ENCODE measurements at places on chromosomes 1 and 21. TPM values are rescaled to one million over a fixed set of nuclear protein-coding genes. Genes with fewer than 3 reads are reported as not detected.

- DNase-seq = no peak
Observed at GRCh38 chr1:179030130-179030529, 4.4 kb downstream of the FAM20B start.

- no peak for DNase-seq
Observed at GRCh38 chr1:112063781-112064728, 74.6 kb upstream of the KCND3 start.

DNA sequence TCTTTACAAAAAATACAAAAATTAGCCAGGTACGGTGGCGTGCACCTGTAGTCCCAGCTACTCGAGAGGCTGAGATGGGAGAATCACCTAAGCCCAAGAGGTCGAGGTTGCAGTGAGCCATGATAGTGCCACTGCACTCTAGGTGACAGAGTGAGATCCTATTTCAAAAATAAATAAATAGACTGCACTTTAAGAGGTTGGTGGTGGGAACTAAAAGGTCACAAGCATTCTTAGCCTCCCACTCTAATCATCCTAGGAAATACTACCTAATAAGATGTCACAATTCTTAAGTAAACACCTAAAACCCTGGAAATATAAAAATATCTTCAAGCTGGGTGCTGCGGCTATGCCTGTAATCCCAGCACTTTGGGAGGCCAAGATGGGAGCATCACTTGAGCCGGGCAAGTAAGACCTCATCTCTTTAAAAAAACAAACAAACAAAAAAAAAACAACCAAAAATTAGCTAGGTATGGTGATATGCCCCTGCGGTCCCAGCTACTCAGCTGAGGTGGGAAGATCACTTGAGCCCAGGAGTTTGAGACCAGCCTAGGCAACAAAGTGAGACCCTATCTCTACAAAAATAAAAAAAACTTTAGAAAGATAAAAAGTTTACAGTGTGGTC lies 4.1 kb downstream of the DCAF8 start:
- no peak for DNase-seq

GRCh38 chr1:231416901-231417300 lies 5.2 kb downstream of the EGLN1 start:
- no peak for DNase-seq

GRCh38 chr1:76759950-76760349 lies 107.3 kb upstream of the ST6GALNAC5 start:
- DNase-seq = no peak

DNA sequence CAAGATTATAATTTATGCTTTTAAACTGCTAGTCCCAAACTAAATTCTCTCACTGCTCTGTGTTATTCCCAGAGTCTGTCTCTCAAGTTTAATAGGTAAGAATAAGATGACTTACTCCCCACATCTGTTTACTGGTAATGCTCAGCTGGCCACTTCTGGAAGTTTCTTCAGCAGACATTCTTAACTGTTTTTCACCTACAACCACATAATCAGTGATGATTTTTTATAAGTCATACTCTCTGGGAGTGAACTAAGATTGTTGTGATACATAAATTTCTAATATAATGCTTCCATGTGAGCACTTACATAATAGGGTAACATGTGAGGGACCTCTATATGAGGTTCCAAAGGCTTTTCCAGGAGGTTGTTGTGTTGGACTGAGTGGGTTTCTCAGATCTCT lies 8.7 kb downstream of the SLAMF7 start:
- DNase-seq = no peak

DNA sequence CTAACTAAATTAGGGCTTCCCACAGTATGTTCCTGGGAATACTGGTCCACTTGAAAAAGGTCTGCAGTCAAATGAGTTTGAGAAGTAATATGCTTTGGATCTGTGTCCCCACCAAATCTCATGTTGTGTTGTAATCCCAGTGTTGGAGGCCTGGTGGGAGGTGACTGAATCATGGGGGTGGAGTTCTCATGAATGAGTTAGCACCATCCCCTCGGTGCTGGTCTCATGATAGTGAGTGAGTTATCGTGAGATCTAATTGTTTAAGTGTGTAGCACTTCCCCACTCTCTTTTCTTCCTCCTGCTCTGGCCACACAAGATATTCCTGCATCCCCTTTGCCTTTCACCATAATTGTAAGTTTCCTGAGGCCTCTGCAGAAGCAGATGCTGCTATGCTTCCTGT lies 16.9 kb upstream of the DMRTB1 start:
- DNase-seq = peak; percentile 18

GRCh38 chr1:8293118-8293517 lies 24.8 kb upstream of the SLC45A1 start:
- no peak for DNase-seq

DNA sequence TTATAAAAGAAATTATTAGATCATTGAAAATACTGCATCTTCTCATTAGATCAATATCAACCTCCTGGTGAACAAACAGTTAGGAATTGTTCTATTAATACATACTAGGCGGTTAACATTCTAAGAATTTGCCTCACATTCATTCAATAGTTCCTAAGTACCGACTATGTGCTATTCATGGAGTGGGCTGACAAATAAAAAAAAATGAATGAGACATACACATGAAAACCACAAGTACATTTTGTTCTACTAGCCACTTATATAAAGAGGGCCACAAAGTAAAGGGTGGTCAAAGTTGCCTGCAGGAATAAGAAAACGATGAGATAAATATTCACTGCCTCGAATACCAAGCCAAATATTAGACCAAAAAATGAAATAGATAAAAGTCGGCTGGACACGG lies 294.4 kb downstream of the SDCCAG8 start:
- peak; percentile 20 for DNase-seq

GRCh38 chr1:223142795-223143536 lies at the start of gene TLR5:
Gene TLR5, minus strand, starts transcription at chr1:223143248. Its CDS starts 30,217 bp downstream, at chr1:223113031.
- peak; percentile 58 for DNase-seq

DNA sequence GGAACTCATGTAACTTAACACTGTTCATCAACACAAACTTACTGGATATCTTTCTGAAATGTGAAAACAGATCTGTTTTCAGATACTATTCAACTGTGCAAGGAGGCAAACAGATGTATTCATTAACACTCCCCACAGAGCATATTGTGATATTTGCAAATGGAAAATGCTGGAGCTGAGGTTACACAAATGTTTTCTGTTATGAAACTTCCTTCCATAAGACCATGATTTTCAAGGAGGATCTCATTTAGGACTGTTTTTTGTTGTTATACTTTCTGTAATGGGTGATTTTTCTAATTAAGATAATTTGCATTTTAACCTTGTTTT lies 56.1 kb downstream of the GABPA start:
- DNase-seq = no peak

GRCh38 chr1:45348966-45349677 lies 8.9 kb upstream of the MUTYH start:
- peak; percentile 23 for DNase-seq

- no peak for DNase-seq
Observed at GRCh38 chr1:88472714-88473113, 211.4 kb upstream of the PKN2 start.

DNA sequence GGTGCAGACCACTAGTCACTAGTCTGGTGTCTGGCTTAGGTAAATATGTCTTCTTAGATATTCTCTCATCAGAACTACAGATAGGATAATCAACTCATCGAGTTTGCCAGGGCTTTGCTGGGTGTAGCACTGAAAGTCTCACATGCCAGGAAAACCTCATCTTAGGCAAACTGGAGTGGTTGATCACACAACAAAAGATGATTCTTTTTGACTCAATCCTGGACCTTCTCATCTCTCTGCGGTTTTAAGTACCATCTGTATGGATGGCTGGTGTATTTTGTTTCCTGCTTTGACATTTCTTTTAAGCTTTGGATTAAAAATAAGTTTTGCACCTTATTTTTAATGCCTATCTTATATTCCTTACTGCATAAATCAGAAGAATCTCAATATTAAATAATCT lies 11.3 kb downstream of the GBP2 start:
- DNase-seq = no peak

GRCh38 chr1:209397371-209397770 lies 186.1 kb upstream of the CAMK1G start:
- DNase-seq = no peak

- DNase-seq = peak; percentile 81
Observed at GRCh38 chr1:155938220-155938627, 3.2 kb upstream of the RXFP4 start.

DNA sequence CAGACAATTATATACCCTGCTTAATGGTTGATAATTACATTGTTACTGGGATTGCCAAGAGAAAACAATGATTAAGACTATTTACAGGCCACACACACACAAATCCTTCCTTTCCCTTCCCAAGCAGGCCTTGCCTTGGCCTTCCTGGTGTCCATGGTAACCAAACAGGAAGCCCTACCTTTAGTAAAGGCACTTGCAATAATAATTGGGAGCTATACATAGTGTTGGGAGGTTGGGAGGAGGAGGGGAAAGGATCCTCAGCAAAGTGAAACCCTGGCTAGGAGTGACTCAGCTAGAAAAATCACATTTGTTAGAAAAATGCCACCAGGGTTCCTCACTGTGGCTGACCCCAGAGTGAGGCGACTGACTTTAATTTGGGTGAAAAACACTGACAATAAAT lies 122.3 kb upstream of the ADAR start:
- peak; percentile 32 for DNase-seq

- DNase-seq = peak; percentile 99
Observed at GRCh38 chr1:64039390-64039926, 164.0 kb upstream of the UBE2U start.

DNA sequence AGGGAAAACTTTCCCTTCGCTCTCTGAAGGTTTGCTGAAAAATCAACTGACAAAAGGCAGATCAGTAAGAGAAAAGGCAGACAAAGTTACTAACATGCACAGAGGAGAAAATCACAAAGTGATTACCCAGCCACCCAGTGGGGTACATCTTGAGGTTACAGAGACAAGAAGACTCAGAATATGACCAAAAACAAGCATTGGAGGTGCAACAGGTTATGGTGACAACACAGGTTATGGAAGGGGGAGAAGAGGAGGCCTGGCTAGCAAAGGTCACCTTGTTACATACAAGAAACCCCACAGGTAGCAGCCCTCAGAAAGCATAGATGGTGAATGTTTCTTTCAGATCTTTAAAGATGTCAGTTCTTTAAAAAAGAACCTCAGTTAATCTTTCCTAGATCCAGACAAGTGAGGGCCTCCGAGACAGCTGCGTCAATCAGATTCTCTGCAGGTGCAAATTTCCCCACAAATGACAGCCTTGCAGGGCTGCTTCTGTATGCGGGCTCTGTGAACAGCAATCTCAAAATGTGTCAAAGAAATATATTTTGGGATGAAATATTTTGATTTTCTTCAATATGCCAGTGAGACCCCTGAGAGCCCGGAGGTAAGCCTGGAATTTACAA lies 207.6 kb upstream of the RAB4A start:
- no peak for DNase-seq

- DNase-seq = no peak
Observed at GRCh38 chr1:228008391-228009115, 1.8 kb downstream of the WNT3A start.

- no peak for DNase-seq
Observed at GRCh38 chr1:14733048-14733778, 134.7 kb downstream of the KAZN start.

DNA sequence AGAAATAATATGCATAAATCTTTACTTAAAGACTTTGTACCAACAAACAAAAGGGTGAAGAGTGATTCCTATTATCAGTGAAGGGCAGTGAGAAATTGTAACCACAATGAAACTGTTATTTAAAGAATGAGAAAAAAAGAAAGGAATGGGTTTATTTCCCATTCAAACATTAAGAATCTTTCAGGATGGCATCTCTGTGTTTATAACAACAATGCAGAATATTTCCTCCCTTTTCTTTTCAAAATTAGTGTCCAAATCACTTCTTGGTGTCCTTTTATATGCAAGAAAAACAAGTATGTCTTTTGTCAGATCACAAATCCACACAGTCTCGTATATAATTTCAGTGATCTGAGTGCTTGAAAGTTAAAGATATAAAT lies 61.2 kb downstream of the PTPRC start:
- no peak for DNase-seq

DNA sequence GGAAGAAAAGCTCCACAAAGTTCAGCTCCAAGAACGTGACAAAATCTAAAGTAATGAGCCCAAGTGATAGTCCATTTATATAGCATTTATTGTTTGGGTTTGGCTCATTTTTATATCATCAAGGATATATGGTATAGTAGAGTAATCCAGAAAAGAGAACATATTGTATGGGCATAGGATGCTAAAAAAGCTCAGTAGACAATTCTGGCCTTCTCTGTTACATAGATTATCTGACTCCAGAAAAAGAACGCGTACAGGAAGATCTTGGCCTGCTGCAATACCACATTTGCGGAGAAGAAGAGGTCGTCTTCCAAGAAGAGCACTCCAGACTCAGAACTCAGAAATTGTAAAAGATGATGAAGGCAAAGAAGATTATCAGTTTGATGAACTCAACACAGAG lies 43.8 kb downstream of the TMED5 start:
- no peak for DNase-seq

DNA sequence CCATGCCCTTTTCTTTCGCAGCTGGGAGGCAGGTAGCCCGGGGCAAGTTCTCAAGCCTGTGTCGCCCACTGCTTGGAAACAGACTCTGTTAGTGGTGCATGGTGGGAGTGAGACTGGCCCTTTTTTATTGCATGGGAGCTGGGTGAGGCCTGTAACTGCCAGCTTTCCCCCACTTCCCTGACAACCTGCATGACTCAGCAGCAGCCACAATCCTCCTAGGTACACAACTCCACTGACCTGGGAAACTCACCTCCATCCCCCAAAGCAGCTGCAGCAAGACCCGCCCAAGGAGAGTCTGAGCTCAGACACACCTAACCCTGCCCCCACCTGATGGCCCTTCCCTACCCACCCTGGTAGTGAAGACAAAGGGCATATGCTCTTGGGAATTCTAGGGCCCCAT lies 25.8 kb downstream of the PIGP start:
- DNase-seq = no peak

DNA sequence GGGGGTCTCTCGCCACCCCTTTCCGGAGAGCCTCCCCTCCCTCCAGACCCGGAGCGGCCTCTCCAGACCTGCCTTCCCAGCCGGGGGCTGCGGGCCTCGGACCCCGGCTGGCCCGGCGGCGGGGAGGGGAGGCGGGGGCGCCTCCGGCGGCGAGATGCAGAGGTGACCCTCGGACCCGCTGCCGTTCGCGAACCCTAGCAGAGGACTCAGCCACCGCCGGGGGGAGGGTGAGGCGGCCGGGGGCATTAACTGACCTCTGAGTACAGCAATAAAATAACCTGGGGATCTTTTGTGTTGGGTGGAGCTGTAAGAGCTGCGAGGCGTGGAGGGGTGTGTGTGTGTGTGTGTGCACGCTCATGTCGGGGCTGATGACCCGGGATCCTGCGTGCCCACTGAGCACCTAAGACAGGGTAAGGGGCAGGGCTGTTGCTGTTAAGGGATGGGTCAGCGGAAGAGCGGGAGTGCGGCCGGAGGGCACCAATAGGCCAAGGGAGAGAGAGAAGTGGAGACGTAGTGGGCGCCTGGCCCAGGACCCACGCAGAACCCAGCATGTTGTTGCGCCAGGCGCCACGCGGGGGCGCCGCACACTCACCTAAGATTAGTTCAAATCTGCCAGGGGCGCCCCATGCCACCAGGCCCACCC lies 6.3 kb downstream of the HAPLN2 start:
- DNase-seq = peak; percentile 50

TIE1 gene
- total RNA-seq = 0.11 TPM

CERS2 gene
- total RNA-seq = 55.2 TPM

KRTAP7-1 gene
- not detected for total RNA-seq

OR6K3 gene
- total RNA-seq = not detected

RUNX1 gene
- total RNA-seq = 221 TPM

ATP5PF gene
- 163 TPM for total RNA-seq

PCNT gene
- total RNA-seq = 40.8 TPM

MSH4 gene
- 0.27 TPM for total RNA-seq

SDCCAG8 gene
- 29.4 TPM for total RNA-seq

SELP gene
- total RNA-seq = not detected

C1orf185 gene
- total RNA-seq = not detected

NOS1AP gene
- total RNA-seq = 0.62 TPM

LINGO4 gene
- total RNA-seq = not detected

MPZ gene
- 1.7 TPM for total RNA-seq
